ENCODE measurements at places on chromosomes 7 and 10. TPM values are rescaled to one million over a fixed set of nuclear protein-coding genes. Genes with fewer than 3 reads are reported as not detected.
A peak's percentile ranks its signal among the peaks of the same experiment; 100 is the strongest.

DNA sequence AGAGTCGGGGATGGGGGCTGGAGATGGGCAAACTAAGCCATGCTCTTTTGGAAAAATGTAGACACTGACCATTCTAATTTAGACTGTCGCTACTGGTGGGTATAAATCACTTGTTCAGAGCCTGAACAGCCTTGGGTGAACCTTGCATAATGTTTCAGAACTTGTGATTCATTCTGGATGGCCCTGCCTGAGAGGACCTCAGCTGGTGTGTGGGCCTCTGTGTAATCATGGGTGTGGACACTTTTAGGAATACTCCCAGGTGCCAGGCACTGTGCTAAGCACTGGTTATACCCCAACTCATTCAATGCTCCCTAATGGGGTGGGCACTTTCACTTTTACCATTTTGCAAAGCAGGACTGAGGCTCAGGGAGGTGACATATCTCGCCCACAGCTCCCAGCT lies 26.8 kb upstream of the TM9SF3 start:
- DNase-seq: no peak

DNA sequence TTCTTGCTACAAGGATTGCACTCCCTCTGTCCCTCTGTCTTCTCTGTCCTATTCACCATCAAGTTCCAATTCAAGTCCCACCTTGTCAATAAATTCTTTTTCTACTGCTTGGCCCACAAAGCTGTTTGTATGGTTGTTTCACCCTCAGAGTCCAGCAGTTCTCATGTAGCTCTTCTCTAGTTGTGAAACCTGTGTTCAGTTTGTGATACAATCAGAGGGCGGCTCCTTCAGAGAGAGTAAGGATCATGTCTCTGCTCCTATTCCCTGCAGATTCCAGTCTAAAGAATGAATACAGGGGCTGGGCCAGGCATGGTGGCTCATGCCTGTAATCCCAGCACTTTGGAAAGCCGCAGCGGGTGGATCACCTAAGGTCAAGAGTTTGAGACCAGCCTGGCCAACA lies 126.6 kb upstream of the BET1 start:
- no peak for DNase-seq

DNA sequence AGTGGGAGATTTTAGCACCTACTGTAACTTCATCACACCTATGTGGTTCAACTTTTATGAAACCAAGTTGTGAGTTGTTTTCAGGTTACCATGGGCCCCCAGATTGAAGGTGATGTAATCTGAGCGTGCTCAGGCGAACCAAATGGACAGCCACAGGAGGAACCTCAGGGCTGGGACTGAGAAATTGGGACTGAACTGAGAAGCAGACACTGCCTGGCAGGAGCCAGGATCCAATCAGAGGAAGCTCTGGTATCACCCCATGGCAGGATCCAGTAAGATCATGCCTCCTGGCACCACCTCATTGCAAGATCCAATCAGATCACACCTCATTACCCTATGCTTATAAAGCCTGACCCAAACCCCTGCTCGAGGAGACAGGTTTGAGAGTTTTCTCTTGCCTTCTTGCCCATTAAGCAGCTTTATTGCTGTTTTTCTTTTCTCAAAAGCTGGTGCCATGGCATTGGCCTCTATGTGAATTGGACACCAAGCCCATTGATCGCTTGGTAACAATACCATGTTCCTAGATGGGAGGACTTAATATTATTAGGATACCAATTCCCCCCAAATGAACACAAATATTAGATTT lies 43.2 kb upstream of the GDF10 start:
- DNase-seq: no peak

GRCh38 chr7:37495574-37496184 lies 47.0 kb upstream of the ELMO1 start:
- DNase-seq: no peak

IFIT3 gene
- 12.2 TPM for total RNA-seq

GRCh38 chr7:143390104-143390772 lies 9.1 kb downstream of the ZYX start:
- DNase-seq: no peak

- no peak for DNase-seq
Measured at GRCh38 chr7:41752615-41753014, 49.7 kb upstream of the INHBA start.

HECW1 gene
- 0.31 TPM for total RNA-seq

TNPO3 gene
- 32.3 TPM for total RNA-seq

DNA sequence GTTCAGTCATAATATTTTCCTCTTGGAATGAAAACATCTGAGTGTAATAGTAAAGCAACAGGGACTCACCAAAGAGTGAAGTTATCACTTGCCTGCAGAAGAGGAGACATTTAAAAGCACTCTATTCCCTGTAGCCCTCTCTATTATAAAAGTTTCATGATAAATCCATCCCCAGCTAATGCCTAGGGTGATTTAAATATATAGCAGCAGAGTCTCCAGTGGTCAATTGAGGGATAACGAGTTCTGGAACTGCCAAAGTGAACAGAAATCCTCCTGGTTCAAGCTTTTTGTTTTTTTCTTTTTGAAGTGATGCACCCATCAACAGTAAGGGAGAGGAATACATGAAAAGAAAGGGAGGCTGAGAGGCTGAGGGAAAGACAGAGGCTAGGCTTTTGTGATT lies 87.3 kb downstream of the EVX1 start:
- DNase-seq: no peak

- DNase-seq: no peak
Measured at GRCh38 chr10:100723180-100723579, 22.2 kb upstream of the PAX2 start.

DNA sequence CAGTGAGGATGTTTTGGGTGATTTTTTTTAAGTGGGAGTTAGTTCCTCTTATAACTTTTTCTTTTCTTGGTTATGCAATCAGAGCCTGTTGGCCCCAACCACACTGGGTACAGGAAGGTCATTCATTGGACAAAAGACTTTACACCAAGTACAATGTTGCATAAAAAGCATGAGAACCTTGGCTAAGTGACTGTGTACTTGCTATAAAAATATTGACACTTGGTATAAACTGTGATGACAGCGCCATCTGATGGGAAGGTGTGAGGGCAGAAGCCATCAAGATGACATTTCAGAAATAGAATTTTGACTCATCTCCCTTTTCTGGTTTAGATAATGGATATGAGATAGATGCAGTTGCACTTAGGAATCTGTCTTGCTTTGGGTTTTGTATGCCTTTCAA lies 126.4 kb upstream of the CCDC6 start:
- DNase-seq: no peak

- no peak for DNase-seq
Measured at GRCh38 chr7:2990949-2991470, 52.7 kb downstream of the CARD11 start.

- no peak for DNase-seq
Measured at GRCh38 chr10:24911029-24911428, 41.4 kb downstream of the PRTFDC1 start.

DNA sequence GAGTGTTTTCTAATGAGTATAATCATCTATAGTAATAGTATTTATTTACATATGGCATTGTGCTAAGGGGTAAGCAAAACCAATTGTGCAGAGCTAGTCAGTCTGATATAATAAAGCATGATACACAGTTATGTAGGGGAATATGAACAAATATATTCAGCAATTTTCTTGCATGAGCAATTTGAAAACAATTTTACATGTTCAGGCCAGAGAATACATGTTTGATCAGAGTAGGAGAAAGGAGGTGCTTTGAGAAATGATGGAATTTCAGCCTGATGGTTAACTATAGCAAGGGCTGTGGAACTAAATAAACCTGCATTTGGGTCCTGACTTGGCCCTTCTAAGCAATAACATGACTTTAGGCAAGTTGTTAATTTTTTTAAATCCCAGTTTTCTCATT lies 214.5 kb downstream of the TWIST1 start:
- no peak for DNase-seq

SEMA3A gene
- 0.76 TPM for total RNA-seq

NKX2-3 gene
- not detected for total RNA-seq

- DNase-seq: no peak
Measured at GRCh38 chr7:43119371-43120075, 7.1 kb downstream of the HECW1 start.

DNA sequence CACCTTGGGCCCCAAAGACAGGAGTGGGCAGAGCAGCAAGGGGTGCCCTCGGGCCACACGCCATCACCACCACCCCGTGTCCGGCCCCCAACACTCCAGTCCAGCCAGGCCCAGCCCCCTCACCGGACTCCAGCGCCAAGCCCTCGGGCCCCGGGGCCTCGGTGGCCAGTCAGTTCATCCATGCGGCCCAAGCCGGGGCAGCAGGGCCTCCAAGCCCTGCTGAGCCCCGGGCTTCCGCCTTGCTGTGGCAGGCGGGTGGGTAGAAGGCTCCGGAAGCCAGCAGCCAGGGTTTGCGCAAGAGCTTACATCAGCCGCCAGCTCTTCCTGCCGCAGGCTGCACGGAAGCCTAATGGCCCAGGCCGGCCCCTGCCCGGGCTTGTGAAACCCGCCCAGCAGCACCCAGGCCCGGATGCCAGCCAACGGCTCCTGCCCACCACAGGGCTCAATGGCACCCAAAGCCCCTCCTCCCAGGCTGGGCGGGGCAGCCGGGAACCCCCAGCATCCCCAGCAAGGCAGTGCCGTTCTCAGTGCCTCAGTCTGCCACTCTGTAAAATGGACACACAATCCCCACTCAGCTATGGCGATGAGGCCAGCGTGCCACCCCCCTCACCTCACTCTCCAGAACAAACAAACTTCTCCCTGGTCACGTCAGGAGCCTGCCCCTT lies 26.5 kb downstream of the TNRC18 start:
- peak; percentile 59 for DNase-seq

DNA sequence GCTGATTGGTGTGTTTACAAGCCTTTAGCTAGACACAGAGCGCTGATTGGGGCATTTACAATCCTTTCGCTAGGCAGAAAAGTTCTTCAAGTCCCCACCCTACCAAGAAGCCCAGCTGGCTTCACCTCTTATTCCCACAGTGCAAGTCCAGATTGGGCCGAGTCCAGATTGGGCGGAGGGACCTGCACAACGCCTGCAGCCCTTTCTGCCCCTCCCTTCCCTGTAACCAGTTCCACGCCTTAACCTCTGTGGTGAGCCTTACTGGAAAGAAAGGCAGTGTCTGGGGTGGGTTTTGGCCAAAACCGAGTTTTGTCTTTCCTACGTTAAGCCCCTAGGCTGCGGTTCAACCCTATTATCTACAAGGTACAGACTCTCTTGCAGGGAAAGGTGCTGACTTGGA lies 268.7 kb downstream of the ZEB1 start:
- no peak for DNase-seq

FAM25G gene
- total RNA-seq: not detected

DNA sequence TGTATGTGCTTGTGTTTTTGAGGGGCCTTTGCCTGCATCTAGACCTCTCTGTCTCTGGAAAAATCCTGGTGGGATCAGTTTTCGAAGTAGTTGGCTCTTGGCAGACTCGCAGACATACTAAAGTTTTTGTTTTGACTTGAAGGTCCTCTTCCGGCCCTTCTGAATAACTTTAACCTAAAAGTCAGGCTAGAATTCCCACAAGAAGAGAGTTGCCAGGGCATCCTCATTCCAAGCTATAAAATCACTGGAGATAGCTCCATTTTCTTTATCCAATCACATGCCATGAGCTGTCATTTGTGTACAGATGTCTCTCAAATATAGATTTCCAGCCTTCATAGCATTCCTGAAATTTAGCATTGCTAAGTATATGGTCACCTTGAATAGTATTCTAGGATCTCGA lies 967.8 kb downstream of the LRMDA start:
- DNase-seq: no peak

GRCh38 chr7:24138343-24138742 lies 145.6 kb upstream of the NPY start:
- DNase-seq: no peak

GRCh38 chr10:33412241-33412640 lies 77.8 kb upstream of the NRP1 start:
- DNase-seq: no peak

GRCh38 chr10:75876710-75877109 lies 445.3 kb downstream of the LRMDA start:
- DNase-seq: no peak

PTPRN2 gene
- total RNA-seq: 5.9 TPM

GRCh38 chr10:71486484-71487114 lies 89.9 kb downstream of the CDH23 start:
- DNase-seq: no peak

FAM221A gene
- 5.5 TPM for total RNA-seq

DNA sequence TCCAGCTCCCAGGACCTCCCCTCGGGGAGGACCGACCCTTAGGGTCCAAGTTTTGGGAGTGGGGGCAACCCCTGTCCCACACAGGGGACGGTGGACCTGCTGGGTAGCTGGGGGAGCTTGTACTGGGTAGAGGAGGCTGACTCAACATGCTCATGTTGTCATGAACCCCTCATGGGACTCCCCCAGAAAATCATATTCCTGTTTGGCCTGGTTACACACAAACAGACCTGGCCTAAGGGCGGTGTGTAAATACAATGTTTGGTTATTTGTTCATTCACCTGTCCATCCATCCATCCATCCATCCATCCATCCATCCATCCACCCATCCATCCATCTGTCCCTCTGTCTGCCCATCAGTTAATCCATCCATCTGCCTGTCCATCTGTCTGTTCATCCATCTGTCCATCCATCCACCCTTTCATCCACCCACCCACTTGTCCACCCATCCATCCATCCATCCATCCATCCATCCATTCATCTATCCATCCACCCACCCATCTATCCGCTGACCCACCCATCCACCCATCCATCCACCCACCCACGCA lies 92.9 kb downstream of the DNAJB6 start:
- no peak for DNase-seq

ANKRD2 gene
- 0.46 TPM for total RNA-seq

SUN3 gene
- not detected for total RNA-seq

ZFYVE27 gene
- 30.1 TPM for total RNA-seq

ACTR3C gene
- total RNA-seq: 8.3 TPM

DNA sequence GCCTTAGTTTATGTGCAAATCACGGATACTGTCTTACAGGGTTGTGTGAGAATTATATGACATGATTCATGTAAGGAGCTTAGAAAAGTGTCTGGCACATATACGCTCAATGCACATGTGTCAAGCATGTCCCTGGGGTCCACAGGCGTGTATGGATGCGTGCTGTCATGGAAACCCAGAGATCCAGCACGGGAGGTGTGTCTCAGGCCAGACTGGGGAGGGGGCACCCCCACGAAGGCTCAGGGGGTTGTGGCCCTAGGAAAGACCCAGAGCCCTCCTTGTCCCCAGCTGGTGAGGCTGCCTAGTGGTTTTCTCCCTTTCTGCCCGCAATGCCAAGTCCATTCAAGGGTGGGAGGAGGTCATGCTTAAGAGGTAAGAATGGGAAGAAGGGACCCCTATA lies 9.1 kb downstream of the BTBD16 start:
- no peak for DNase-seq

DNA sequence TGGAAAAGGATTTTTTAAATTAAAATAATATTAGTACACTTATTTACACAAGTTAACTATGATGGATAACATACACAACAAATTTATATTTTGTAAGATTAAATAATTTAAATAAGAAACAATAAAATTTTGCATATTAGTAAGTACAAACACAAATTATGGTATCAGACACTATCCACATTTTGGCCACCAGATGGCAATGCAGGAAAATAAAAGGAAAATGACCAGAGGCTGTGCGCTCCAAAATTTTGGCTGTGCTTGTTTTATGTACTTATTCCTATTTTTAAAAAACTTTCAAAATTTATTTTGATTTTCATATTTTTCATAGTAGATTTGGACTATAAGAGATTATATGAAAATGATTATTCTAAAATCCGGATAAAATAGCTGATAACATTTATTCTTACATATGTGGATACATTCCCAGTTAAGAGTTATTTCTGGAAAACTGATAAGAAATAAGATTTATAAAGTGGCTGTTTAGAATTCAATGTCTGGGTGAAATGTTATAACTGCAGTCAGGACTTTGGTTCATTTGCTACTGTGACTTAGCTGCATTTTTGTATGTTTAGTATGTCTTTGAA lies 274.7 kb upstream of the HGF start:
- no peak for DNase-seq

Data from ovary (tissue), 10 donors.